ENCODE measurements at places on chromosomes 13 and 19.
A peak's percentile ranks its signal among the peaks of the same experiment; 100 is the strongest.

DNA sequence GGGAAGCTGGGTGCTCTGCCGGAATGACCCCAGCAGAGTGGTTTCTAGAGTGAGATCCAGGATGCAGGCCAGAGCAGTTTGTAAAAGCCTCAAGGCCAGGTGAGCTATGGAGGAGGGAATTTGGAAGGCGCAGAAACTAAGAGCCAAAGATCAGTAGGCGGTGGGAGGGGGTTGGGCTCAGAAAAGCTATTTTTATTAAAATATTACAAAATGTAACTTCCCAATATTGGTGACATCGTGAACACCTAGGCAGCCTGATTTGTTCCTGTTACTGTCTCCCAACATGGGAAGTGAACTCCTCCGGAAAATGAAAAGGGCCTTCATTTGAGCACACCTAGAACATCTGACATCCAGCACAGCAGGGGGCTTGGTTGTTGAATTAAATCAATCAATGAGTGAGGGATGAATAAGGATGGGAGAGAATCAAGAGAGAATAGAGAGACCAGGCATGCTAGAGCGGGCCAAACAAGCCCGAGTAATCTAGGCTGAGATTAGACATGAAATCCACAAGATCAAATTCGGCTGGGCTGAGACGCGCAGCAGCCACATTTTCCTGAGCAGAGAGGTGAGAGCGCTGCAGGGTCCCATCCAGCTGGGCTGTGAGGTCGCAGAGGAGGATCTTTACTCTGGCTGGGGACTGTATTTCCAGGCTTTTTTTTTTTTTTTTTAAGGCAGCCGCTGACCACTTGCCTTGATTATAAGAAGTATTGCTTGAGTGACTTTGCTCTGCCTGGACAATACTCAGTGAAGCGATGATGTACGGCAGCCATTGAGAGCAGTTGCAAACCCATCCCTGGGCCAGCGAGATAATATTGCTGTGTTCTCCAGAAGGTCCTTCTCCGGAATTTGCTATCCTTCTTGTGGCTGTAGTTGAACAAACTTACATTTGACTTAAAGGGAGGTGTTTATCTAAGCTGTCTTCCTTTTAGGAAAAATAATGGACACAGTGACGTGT is 178.0 kb upstream of the KL start:
- no peak for DNase-seq

DNA sequence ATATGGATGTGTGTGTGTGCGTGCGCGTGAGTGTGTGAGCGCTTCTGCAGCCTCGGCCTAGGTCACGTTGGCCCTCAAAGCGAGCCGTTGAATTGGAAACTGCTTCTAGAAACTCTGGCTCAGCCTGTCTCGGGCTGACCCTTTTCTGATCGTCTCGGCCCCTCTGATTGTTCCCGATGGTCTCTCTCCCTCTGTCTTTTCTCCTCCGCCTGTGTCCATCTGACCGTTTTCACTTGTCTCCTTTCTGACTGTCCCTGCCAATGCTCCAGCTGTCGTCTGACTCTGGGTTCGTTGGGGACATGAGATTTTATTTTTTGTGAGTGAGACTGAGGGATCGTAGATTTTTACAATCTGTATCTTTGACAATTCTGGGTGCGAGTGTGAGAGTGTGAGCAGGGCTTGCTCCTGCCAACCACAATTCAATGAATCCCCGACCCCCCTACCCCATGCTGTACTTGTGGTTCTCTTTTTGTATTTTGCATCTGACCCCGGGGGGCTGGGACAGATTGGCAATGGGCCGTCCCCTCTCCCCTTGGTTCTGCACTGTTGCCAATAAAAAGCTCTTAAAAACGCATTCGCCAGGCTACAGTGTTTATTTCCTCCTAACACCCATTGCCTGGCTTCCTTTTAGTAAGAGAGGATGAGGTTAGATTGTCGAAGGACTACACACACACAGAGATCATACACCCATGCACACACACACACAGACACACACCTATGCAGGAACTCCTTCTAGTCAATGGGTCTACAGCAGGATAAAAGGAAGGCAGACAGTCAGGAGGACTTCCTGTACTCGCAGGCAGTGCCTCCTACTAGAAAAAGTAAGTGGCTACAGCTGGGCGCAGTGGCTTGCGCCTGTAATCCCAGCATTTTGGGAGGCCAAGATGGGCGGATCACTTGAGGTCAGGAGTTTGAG is 7.1 kb downstream of the FOSB start:
- no peak for DNase-seq

- no peak for DNase-seq
Observed at GRCh38 chr13:108273429-108274118, 4.1 kb downstream of the TNFSF13B start.

- DNase-seq: no peak
Observed at GRCh38 chr13:42113478-42113877, 65.0 kb downstream of the DGKH start.

DNA sequence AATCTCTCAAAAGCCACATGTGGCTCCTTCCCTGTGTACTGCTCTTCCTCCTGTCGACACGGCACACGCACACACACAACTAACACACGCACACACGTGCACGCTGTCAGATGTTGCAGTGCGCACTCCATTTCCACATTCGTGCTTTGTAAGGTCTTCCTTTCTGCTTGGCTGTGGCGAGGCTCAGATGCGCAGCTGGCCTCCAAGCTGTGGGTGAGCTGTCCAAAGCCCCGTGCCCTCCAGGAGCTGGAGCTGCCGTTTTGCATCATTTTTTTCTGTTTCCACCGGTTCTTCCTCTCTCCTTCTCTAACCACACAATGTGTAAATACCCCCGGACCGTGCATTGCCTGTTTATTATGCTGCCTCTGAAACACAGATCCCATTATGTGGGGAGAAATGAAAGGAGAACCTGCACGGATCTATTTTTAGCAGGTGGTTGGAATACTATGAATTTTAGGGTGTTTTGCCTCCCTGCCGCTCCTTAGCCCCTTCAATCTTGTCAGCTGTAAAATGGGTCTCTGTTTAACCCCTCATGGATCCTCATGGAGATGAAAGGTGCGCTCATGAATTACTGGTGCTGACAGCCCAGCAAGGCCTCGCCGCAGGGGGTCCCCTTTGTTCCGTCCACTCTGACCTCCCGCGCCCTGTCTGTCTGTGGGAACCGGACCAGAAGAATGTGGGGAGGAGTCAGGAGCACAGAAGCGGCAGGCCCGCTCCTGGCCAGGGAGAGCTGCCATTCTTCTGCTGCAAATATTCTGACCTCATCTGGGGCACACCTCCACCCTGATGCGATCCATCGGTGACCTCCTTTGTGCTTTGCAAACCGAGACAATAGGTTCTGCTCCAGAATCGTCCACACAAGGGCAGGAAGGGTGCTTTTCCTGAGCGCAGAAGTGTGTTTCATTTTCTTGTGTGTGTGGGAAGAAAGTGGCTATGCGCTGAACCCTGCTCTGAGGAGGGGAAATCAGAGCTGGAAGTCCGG is 137.7 kb downstream of the SOX1 start:
- DNase-seq: no peak

DNA sequence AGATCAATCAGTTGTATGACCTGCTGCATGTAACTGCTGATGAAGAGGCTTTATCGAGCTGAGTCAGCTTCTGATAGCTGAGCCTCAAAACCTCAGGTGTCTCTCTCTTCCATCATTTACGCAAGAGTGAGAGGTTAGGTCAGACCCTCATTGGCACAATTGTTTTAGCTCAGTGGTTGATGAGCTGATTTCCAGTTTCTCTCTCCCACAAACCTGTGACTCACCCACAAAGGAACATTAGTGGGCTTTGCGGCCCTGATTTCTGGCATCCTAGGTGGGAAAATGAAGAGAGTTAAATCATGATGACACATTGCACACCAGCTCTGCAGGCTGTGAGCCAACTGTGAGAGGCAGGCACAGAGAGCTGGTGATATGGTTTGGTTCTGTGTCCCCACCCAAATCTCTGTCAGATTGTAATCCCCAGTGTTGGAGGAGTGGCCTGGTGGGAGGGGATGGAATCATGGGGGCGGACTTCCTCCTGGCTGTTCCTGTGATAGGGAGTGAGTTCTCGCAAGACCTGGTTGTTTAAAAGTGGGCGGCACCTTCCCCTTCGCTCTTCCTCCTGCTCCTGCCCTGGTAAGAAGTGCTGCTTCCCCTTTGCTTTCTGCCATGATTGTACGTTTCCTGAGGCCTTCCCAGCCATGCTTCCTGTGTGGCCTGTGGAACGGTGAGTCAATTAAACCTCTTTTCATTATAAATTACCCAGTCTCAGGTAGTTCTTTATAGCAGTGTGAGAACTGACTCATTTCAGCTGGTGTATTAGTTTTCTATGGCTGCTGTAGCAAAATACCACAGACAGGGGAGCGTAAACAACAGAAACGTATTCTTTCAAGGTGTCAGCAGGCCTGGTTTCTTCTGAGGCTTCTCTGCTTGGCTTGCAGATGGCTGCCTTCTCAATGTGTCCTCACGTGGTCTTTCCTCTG is 33.5 kb upstream of the TMTC4 start:
- DNase-seq: no peak

GRCh38 chr13:77729502-77730221 is 32.2 kb downstream of the SLAIN1 start:
- DNase-seq: no peak

DNA sequence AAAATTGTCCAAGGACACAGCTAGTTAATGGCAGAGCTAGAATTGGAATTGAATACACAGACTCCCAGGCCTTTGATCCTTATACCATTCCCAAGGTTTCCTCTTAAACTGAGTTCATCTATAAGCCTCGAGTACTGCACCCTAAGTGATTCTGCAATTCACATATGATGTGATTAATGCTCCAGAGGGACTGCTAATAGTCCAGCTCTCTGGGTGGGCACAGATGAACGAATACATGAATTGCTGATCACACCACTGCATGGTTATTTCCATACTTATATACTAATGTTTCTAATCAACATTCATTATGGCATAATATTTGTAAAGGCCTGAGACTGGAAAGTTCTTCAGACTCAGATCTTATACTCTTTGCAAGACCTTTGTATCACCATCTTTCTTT is 101.8 kb downstream of the NUFIP1 start:
- DNase-seq: no peak

GRCh38 chr19:11293433-11294389 is 2.2 kb upstream of the TSPAN16 start:
- peak; percentile 69 for DNase-seq

GRCh38 chr19:2330255-2330631 is 1.8 kb downstream of the SPPL2B start:
- DNase-seq: no peak

DNA sequence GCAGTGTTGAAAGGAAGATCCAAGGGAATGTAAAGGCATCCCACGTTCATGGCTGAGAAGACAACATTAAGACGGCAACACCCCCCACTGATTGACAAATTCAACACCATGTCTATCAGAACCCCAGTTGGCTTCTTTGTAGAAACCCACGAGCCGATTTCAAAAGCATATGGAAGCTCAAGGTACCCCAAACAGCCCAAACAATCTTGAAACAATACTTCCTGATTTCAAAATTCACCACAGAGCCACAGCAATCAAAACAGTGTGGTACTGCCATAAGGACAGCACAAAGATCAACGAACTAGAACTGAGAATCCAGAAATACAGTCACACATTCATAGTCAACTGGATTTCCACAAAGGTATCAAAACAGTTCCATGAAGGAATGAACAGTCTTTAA is 6.2 kb downstream of the MIER2 start:
- DNase-seq: no peak

All from stimulated activated CD4-positive, alpha-beta T cell treated with anti-CD3 and anti-CD28 coated beads, TNF-alpha, amount 100 ng/mL, for 4 hours (primary cell).